ENCODE measurements at places on chromosomes 4 and X. TPM values are rescaled to one million over a fixed set of nuclear protein-coding genes. Genes with fewer than 3 reads are reported as not detected.

DNA sequence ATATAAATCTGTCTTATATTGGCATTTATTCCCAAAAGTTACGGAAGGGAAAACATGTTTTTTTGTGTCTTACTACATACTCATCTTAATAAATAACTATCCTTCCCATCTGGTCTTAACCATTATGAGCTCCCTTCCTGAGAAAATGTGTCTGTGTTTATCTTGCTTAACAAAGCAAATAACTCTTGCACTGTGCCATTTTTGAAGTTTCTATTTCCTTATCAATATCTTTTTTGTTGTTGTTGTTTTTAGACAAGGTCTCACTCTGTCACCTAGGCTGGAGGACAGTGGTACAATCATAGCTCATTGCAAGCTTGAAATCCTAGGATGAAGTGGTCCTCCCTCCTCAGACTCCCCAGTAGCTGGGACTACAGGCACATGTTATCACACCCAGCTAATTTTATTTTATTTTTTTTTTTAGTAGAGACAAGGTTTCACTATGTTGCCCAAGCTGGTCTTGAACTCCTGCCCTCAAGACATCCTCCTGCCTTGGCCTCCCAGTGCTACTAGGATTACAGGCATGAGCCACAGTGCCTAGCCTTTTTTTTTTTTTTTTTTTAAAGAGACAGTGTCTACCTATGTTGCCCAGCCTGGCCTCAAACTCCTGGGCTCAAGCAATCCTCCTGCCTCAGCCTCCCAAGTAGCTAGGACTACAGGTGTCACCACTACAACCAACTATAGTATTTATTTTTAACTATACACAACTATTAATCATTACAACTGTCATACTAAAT, 36.9 kb downstream of the CNOT6L start:
- DNase-seq = no peak

Gene ZNF182
- 2.5 TPM for polyA plus RNA-seq

Gene ZNF280C
- 0.72 TPM for polyA plus RNA-seq

GRCh38 chr4:4985844-4986243, 33.4 kb downstream of the CYTL1 start:
- no peak for DNase-seq

Gene STOX2
- 2.8 TPM for polyA plus RNA-seq

Data from heart left ventricle (tissue), 16 donors.